ENCODE measurements at places on chromosomes 11 and 22.

GRCh38 chr22:32528316-32528715 is 53.7 kb downstream of the FBXO7 start:
- DNase-seq = no peak

- no peak for DNase-seq
Observed at GRCh38 chr11:36343436-36343835, 47.3 kb downstream of the PRR5L start.

DNA sequence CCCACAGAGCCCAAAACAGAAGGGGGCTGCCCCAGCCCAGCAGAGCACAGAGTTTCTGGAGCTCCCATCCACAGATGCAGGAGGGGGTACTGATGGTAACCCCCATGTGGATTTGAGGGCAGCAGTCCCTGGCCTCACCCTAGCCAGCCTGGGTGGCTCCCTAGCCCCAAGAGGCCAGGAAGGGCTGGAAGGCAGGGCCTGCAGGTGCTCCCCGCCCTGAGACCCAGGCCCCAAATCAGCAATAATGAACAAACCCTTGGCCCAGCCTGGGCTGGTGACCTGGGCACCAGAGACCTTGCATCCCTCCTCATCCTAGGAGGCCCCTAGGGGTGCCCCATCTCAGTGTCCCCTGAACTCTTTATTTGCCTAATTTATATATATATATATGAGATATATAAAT is 61.6 kb downstream of the MORC2 start:
- no peak for DNase-seq

DNA sequence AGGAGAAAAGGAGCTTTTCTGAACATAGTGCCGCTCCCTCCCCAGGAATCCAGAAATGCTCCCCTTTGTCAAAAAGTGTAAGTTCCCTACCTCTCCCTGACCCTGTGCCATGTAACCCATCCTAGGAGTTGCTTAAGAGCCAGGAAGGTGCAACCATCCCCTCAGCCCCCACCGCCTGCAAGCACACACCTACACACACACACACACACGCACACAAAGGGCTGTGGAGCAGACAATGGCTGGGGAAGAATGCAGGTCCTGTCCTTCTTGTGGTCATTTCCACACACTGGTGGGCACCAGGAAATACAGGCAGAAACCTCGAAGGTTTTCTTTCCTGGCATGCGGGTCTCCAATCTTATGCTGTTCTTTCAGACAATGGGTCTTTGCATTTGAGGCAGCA is 1.2 kb downstream of the P2RX3 start:
- no peak for DNase-seq

DNA sequence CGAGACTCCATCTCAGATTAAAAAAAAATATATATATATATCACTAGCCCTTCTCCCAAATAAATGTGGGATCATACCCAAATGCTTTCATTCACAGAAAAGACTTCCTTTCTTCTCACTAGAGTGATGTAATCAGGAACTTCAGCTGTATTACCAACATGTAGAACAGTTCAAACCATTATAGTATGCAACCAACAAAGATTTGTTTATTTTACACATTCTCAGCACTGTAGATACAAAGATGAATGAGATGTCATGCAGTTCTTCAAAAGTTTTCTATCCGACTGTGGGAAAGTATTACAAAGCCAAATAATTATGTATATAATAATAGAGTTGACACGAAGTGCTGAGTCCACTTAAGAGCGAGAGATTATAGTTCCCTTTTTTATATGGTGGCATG is 22.2 kb upstream of the ZNF143 start:
- no peak for DNase-seq

DNA sequence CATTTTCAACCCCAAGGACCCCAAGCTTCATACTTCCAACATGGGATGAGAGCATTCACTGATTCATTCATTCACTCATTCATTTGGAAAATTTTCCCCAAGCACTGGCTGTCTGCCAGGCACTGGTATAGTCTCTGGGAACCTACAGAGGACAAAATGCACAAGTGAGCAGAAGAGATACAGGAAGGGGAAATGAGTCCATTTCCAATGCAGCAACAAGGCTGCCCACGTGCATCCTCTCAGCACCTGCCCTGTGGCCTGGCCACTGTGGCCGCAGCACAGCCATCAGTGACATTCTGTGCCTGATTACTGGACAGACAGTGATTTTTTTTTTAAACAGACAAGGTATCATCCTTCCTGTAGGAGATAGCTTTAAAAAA is 96.0 kb upstream of the PITPNB start:
- DNase-seq = no peak

DNA sequence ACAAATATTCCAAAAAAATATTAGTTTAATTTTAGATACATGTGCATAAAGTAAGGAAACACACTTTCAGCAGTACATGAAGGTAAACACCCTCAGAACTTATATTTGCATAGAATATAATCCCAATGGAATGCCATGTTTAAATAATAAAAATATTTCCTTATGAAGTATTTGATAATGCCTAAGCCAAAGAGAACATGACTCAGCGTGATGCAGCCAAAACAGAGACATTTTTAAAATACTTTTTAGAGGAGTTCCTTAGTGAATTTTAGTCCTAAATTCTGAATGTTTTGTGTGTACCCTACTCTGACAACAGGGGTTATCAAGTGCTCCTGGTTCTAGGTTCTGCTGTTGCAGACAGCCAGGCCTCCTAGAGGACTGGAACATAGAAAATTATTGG is 39.1 kb upstream of the POU2AF2 start:
- DNase-seq = no peak

DNA sequence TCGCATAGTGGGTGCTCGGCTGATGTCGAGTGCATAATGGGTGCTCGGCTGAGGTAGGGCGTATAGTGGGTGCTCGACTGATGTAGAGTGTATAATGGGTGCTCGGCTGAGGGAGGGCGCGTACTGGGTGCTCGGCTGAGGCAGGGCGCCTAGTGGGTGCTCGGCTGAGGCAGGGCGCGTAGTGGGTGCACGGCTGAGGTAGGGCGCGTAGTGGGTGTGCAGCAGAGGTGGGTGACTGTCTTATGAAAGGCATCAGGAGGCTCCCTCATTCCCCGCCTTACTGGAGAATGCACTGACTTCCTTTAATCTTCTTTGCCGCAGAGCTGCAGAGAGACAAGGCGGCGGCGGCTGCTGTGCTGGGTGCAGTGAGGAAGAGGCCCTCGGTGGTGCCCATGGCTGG is 33.8 kb downstream of the ARHGAP8 start:
- DNase-seq = no peak

DNA sequence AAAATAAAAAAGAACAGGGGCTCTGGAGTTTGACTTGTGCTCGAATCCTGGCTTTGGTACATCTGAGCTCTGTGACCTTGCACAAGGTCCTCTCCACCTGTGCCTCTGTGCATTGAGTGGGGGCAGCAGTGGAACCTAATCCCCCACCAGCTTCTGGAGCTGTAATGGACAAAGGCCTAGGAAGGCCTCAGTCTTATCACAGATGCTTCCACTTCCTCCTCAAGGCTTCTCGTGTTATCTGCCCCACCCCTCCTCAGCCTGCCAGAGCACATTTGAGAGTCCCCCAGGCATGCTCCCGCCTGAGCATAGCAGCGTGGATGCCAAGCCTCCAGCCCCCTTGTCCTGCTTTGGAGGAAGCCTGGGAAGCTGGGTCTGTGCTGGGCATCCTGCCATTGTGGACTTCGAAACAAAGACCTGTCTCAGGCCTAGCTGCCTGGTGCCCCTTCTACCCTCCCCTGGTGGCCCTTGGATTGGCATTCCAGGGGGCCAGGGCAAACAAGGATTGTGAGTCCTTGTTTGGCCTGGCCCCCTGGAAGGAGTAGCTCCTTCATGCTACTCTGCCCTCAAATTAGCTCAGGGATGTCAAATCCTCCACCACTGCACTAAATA is 15.0 kb downstream of the SLC35E4 start:
- no peak for DNase-seq

- DNase-seq = no peak
Observed at GRCh38 chr22:43446037-43446803, 34.4 kb downstream of the MPPED1 start.

DNA sequence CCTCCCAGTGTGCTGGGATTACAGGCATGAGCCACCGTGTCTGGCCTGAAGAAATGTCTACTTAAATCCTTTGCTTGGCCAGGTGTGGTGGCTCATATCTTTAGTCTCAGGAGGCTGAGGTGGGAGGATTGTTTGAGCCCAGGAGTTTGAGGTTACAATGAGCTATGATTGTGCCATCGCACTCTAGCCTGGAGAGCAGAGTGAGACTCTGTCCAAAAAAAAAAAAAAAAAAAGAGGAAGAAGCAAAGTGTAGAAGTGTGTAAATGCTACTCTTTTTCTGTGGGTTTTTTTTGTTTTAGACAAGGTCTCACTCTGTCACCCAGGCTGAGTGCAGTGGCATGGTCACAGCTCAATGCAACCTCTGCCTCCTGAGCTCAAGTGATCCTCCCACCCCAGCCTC is 6.4 kb upstream of the ATG16L2 start:
- DNase-seq = no peak

DNA sequence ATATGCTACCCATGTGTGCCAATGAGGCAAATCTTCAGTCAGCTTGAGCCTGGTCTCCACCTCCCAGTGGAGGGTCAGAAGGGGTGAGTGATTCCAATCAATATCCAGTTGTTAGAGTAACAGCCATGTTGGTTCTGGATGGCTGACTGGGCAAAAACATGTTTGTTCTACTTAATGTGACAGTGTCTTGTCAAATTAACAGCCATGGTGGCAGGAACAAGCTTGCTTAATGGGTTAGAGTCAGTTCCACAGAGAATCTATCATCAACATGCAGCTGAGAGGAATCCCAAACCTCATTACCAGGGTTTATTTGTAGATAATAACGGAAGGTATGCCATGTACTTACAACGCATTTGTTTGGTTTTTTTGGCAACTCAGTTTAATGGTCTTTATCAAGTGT is 133.2 kb downstream of the SLC17A6 start:
- no peak for DNase-seq

DNA sequence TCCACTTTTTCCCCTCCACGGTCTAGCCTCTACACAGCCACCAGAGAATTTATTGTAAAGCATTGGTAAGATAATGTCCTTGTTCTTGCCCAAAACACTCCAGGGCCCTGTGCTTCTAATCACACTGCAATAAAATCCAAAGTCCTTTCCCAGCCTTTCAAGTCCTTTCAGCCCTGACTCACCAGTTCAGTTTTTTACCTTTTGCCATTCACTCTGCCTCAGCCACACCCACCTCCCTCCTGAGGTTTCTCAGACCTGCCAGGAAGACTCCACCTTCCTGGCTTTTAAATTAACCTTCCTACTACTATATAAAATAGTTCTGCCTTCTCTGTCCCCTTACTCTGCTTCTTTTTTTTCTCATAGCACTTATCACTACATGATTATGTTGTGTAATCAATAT is 91.0 kb upstream of the ARHGAP32 start:
- DNase-seq = no peak

DNA sequence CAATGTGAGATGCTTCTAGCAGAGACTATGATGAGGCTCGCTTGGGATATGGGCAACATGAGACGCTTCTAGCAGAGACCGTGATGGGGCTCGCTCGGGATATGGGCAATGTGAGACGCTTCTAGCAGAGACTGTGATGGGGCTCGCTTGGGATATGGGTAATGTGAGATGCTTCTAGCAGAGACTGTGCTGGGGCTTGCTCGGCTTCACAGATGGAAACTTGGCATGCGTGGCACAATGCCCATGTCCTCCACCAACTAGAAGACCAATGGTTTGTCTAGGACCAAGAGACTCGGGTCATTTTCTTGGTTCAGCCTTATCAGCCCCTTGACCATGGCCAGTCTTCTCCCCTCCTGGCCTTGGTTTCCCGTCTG is 7.1 kb downstream of the MYEOV start:
- DNase-seq = no peak

- DNase-seq = no peak
Observed at GRCh38 chr11:80024119-80024518, 583.3 kb upstream of the TENM4 start.

DNA sequence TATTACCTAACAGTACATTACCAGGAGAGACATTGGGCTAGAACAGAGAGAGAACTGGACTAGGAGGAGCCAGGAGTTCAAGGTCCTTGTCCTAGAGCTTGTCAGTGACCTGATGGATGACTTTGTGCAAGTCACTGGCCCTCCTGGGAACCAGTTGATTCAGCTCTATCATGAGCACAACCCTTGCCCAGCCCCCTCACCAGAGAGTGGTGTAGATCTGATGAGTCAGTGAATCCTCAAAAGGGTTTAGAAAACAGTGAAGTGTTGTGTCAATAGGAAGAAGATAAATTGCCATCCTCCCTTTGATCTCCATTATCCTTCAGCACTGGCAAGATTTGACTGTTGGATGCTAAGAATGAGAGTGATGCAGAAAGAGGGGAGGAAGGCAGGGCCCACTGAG is 24.3 kb downstream of the NEU3 start:
- DNase-seq = no peak

GRCh38 chr11:27467181-27467913 is 5.2 kb downstream of the LGR4 start:
- DNase-seq = no peak

DNA sequence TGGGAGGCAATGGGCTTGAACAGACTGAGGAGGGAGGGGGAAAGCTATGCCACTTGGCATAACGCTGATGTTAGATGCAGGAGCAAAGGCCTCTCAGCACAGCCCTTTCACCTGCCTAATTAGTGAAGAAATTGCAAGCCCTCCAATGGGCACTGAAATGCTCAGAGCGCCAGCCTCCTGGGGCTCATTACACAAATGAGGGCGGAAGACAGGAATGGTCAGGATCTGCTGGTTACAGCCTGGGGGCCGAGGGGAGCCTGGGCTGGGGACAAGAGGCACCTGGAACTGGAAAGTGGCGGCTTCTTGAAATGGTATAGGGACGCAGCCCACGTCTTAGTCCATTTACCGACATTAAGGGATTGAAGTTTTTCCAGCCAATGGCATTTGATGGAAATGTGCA is 50.2 kb upstream of the PLET1 start:
- no peak for DNase-seq

DNA sequence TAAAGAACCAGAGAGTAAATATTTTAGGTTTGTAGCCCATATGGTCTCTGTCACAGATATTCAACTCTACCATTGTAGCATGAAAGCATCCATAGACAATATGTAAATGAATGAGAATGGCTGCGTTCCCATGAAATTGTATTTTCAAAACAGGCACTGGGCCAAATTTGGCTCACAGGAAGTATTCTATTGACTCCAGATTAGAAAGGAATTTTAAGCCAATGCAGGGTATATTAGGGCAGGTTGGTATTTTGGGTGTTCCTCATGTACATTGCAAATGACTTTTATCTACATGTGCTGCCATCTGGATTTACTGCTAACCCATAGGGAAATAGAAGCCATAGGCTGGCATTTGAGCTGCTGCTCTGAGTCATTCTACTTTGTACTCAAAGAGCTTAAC is 35.1 kb upstream of the PDGFD start:
- DNase-seq = no peak

DNA sequence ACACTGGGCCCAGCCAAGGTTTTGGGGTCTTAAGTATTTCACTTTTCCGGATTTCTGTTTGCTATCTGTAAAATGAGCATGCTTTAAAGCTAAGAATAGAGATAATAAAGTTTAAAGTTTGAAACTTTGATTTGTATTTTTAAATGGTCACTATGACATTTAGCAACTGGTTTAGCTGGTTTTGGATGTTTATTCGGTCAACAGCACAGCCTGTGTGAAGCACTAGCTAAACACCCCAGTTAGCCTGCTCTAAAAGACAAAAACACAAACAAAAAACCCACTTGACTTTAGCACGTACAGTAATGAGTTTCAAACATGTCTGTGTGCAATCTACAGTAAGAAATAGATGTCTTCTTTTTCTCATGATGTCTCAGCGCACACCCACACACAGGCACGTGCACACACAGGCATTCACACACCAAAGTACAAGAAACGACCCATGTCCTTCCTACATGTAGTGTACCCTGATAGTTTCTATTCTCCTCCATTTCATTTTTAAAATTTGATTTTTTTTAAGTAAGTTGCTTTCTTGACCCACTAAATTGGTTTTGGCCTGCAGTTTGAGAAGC is 29.4 kb downstream of the SLC1A2 start:
- DNase-seq = peak; percentile 56

Data from activated naive CD4-positive, alpha-beta T cell treated with Interleukin-2 at 50 U/mL for 16 hours (primary cell).